ENCODE measurements at places on chromosomes 2 and 18.

- peak; percentile 61 for DNase-seq
These were observed 57.6 kb downstream of the VAPA start for GRCh38 chr18:9971313-9971920.

GRCh38 chr2:111689941-111690340 is 194.1 kb downstream of the ANAPC1 start:
- DNase-seq = no peak

DNA sequence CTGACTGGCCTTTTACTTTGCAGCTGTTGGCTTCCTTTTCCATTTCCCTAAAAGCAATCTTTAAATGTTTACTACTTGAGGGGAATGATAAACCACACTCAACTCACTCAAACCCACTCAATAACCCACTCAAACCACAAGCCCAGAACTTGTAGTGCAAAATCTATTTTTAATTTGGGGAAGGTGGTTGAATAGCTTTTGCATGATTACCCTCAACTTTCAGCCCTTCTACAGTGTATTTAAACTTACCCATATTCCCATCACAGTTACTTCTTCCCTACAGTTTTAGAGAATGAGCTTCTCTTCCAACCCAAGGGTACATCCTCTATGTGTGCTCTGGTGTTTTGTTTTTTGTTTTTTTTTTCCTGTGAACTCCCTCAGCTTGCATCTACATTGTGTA is 636.1 kb downstream of the TDRD15 start:
- no peak for DNase-seq

DNA sequence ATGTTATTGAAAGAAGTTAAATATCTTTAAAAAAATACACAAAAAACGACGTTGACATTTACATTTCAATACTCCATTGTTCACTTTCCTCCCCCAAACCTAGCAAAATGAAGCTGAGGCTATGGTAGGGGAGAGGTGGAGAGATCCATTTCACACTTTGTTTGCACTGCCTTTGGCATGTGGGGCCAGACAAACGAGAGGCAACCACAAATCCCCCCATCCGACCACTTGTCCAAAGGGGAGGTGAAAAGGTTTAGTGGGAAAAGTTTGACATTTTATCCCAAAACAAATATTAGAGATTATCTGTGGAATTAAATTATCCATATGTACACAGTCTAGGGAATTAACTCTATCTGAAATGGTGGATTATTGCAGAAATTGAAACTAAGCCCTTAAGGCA is 261.7 kb upstream of the FIGN start:
- no peak for DNase-seq

DNA sequence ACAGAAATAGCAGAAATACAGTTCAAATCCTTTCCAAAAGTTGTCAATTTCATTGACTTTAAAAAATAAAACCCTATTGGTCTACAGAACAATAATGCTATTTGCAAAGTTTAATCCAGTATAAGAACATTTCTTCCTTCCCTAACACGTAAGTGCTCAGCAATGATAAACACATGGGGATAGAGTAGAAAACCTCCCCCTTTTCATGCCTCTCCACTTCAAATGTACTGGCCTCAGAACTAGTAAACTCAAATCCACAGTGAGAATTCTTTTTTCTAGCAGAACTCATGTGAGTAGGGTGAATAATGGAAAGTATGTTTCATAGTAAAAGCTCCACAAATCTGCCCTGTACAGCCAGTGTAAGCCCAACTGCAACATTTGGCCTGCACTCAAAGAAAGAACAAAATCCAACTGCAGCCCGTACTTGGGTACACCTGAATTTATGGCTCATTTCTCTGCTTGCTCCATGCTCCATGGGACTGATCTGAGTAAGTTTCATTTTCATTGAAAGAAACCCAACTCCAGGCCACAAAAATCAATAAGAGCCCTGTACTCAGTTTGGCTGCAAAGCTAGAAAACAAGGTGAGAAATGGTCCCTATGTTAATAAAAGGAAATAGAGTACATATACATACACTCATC is 115.0 kb upstream of the RMDN2 start:
- DNase-seq = no peak

DNA sequence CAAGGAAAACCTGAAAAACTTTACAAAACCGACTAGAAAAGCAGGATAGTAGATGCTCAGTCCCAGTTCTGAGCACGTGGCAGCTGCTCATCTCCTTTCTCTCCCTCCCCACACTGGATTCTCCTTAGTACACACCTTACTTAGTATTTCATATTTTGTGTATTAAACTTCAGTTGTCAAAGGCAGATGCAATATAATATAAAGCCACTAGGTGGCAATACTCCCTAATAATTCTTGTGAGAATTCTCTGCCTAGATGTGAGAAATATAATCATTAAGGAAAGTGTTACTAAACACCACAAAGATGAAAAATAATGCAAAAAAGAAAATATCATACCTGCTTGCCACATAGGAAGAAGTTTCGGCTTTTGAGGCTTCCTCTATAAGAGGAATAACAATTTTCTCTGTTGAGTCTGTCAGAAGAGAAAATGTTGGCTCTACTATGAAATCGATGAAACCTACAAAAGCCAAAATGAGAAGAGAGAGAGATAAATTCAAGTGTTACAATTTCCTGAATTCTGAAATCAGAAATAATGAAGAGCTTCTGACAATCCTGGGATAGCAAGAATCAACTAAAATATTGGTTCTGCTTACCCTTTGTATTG is 200.6 kb downstream of the PPP1R1C start:
- no peak for DNase-seq

GRCh38 chr18:13696961-13697360 is 29.4 kb downstream of the FAM210A start:
- no peak for DNase-seq

DNA sequence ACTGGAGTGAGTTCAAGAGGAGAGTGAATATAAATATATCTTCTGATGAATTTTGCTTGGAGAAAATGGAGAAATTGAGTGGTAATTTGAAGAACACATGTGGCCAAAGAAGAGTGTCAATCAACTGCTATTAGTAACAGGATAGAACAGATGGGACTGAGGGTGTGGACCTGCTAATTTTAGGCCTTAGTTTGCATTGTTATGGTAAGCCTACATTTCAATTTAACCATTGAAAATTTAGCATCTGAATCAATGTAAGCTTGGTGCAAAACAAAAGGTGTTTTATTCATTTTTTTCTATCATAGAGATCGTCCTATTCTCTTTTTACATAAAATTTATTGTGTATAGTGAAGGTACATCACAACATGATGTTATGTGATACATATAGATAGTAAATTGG is 42.1 kb upstream of the CDH19 start:
- no peak for DNase-seq

- DNase-seq = no peak
These were observed 231.6 kb downstream of the ATAD2B start for GRCh38 chr2:23695214-23695889.

DNA sequence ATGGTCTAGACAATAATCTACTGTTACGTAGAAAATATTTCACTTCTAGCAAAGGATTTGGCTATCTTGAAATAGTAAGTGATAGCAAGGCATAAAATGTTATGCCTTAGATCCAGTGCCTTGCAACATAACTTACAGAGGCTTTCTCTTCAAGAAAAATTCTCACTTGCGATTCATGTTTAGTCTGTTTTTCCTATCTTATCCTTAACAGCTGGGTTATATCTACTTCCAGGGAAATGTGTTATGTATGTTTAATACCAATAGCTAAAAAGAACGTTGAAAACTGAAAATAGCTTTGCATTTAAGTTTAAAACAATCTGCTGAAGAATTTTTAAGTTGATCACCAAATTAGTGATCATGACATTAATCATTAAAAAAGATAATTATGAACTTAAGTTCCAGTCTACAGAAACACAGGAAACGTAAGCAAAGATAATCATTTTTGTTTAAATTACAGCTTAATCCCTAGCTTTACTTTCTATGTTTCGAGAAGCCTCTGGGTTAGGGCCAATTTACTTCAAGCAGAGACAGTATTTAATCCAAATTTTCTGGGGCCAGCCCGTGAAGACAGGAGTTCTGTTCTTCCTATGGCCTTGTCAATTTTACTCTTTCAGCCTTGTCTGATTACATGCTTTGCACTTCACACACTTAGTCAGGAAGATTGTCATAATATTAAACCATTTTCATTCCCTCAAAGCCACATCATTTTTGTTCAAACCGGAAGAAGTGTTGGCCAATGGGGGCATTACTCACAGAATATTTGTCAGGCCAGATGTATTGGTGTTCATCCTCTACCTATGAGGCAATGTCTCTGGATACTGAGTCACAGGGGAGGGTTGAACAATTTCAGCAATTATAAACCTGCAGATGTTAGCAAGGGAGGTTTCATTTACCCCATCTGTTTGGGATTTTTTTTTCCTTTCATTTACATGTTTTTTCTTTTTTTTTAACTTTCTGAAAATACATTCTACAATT is 1132.9 kb upstream of the ZEB2 start:
- DNase-seq = no peak

Measured in CD4-positive, alpha-beta T cell treated with Interleukin-15 for 1 hour (primary cell).